GM23248 (cell line): ENCODE measurements at places on chromosomes 12 and 14. TPM values are rescaled to one million over a fixed set of nuclear protein-coding genes. Genes with fewer than 3 reads are reported as not detected.
A peak's percentile ranks its signal among the peaks of the same experiment; 100 is the strongest.

GRCh38 chr12:52156757-52157565 lies 34.9 kb downstream of the KRT80 start:
- DNase-seq, result peak; percentile 65

The CAPS2 gene
- polyA plus RNA-seq, result 1.3 and 1.5 TPM in 2 replicates

DNA sequence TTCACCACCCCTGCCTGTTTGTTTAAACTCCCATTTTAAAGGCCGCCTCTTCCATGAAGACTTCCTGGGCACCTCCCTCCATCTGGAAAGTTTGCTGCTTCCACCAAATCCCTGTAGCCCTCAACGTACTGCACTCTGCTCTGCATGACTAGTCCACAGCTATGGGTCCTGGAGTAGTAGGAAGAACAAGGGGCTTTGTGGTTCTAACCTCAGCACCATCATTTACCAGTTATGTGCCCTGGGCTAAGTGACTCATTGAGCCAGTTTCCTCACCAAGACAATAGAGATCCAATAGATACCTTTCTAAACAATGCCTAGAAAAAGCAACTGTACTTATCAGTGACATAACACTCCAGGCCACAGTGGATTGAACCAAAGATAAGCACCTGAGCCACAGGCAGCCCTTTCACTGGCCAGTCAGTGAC lies 8.5 kb upstream of the LTBP2 start:
- peak; percentile 98 for DNase-seq

DNA sequence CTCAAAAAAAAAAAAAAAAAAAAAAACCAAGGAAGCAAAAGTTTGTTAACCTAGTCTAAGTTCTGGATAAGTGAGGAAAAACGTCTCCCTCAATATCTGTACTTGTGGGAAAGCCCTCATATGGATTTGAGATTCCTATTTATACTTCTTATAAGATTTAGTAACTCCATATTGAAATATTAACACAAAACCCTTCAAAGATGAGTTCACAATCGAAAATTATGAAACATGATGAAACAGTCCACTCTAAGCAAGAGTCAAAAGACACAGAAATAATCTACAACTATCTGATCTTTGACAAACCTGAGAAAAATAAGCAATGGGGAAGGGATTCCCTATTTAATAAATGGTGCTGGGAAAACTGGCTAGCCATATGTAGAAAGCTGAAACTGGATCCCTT lies 25.2 kb downstream of the VWF start:
- DNase-seq, result no peak

The DLGAP5 gene
- polyA plus RNA-seq, result 15.5 and 17.8 TPM in 2 replicates

- DNase-seq, result no peak
Measured at GRCh38 chr12:96824838-96825236, 82.2 kb upstream of the NEDD1 start.

DNA sequence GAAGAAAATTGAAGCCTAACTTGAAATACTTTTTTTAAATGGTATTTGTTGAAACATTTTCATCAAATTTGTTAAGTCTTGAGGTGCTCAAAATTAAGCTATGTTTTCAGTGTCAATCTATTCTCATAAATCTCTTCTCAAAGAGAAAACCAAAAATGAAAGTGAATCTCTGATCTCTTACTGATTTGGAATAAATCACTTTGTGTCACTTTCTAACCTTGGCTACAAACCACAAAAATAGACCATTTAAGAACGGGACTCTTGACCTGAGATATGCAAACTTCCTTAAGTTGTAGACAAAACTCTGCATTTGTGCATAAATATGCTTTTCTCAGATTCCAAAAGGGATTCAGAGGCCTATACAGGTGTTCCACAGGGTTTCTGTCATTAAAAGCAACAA lies 192.9 kb downstream of the SEC23A start:
- DNase-seq, result no peak
